Fibroblast of the aortic adventitia (primary cell): ENCODE measurements at places on chromosomes 2 and 18. TPM values are rescaled to one million over a fixed set of nuclear protein-coding genes. Genes with fewer than 3 reads are reported as not detected.

DNA sequence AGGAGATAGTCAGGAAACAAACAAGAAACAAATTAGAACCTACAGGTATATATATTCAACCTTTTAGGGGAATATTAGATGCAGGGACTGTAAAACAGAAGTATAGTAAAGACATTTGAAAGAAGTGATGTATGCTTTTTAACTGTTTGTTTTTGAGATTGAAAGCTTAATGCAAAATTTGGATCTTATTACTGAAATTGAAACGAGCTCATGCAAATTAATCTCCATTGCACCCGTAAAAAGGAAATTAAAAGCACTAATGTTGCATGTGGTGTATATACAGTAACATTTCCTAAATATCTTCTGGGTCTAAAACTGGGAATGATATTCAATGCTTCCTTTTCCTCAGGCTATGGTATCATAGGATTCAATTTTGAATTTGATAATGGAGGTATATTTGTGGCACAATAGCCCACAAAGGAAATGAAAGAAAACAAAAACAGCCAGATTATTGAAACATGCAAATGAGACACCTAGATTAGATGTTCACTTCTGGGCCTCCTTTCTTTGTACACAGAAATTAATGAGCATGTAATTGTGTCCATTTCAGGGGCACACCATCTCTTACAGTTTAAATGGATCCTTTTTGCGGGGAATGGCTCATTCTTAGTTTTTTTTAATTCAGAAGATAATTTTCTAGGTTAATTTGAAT is 1.6 kb upstream of the ELOA2 start:
- DNase-seq = no peak

DNA sequence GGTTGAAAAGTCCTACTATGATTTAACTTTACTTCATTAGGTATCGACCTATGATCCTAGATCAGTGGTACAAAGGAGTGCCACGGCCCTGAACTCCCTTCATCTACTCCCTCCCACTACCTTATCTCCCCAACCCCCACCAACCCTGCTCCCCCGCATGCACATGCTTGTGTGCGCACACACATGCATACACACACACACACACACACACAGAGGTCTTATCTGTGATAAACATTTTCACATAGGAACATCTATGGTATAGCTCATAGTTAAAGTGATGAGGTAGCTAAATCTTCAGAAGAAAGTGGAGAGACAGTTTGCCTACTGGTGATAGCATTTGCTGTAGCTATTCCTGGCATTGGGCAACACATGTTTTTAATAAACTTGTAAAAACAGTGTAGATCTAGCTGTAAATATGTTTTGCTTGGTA is 471.3 kb downstream of the ZEB2 start:
- DNase-seq = no peak

GRCh38 chr2:21289551-21289950 is 165.8 kb downstream of the TDRD15 start:
- DNase-seq = no peak

Gene SMCHD1
- total RNA-seq = 59.6 and 99.0 TPM in 2 replicates

Gene CARF
- 14.0 and 14.2 TPM in 2 replicates for total RNA-seq

Gene SLC39A10
- total RNA-seq = 22.2 and 57.8 TPM in 2 replicates

Gene POLR1B
- total RNA-seq = 12.2 and 15.3 TPM in 2 replicates
